ENCODE measurements at places on chromosomes 4 and X.

DNA sequence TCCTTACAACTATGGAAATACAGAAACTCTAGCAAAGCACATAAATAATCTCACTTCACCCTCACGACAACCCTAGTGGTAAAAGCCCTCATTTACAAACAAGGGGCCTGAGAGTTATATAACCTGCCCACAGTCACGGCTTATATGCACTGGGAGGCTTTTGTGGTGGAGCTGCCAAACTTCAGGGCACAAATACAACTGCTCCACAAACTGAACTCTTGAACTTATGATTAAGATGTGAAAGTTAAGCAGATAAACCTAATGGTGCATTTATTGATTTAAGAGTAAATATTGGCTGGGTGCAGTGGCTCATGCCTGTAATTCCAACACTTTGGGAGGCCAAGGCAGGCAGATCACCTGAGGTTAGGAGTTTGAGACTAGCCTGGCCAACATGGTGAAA, 19.0 kb downstream of the SLC2A9 start:
- no peak for DNase-seq

DNA sequence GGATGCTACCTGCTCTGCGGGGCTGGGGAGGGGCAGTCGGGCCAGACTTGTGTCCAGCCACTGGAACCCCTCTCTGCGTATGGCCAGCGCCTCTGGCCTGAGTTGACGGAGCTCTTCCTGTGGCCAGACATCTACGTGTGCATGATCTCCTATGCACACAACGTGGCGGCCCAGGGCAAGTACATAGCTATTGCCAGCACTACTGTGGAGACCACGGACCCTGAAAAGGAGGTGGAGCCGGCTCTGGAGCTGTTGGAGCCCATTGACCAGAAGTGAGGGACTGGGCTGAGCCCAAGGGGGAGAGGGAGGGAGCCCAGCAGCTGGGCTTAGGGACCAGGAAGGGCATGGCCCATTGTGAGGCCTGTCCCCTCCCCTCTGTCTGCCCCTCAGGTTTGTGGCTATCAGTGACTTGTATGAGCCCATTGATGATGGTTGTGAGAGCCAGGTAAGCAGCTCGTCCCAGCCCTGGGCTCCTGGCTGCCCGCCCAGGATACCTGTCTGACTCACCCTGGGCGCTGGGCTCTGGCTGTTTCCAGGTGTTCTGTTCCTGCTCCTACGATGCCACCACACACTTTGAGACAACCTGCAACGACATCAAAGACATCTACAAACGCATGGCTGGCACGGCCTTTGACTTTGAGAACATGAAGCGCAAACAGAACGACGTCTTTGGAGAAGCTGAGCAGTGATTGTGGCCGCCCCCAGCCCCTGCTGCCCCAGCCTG, 1.8 kb upstream of the FAM50A start:
- no peak for DNase-seq

DNA sequence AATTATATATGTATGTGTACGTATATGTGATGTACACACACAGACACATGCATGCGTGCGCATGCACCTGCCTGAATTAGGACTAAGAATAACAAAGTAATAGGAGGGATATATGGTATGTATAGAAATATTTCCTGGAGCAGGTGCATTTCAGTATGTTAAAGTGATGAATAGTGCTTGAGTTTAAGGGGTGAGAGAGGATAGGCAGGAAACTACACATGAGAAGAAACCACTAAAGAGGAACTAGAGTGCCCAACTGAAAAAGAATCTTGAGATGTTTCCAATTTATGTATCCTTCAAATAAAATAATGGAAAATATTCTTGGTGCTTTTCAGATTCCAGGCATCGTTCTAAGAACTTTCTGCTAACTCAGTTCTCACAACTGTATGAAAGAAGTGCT, 52.6 kb upstream of the UNC5C start:
- DNase-seq: no peak

DNA sequence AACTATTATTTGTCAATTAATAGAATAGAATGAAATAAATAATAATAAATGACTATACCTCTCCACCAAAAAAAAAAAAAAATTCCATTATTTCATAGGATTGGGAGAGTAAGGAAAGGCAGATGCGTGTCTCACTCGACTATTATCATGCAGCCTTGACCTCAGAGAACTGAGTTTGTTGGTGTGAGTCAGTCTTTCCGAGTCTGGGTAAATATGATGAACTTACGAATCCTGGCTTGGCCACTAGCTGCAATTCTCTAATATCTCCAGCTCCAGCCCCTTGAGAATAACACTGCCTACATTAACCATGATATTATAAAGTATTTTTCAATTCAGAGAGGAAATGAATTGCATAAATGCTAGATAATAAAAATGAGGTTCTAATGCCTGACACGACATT, 46.6 kb upstream of the DHX15 start:
- DNase-seq: no peak

DNA sequence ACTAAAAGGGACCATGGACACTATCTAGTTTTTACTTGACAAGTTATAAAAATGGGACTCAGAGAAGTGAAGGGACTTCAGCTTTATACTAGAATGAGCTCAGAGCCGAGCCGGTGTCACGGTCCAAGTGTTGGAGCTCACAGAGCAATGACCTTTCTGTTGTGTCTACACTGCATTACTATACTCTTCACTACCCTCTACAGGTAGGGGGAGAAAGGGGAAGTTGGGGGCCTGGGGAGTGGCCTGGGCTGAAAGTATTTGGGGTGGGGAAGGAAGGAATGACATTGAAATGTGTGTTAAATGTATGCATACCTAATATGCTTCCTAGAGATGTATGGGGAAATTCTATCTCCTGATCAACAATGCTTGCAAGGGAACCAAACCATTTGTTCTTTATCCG, 48.8 kb upstream of the HHIP start:
- DNase-seq: no peak
